ENCODE measurements at places on chromosomes 6 and 20.

DNA sequence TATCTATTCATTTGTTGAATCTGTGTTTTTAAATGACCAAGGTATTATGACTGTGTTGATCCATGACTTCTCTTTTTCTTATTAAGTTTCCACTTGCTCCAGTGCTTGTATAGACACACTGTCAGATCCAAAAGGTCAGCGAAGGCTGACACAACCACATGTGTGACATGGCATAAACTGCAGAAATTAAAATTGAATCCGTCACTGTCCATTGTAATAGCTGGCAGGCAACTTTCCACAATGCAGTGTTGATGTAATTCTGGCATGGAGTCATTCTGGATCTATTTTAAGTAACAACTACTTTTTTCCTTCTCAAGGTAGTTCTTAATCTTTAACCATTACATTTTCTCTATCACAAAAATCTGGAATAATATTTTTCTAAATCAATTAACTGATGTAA, 145.3 kb downstream of the AIG1 start:
- peak; percentile 16 for DNase-seq

DNA sequence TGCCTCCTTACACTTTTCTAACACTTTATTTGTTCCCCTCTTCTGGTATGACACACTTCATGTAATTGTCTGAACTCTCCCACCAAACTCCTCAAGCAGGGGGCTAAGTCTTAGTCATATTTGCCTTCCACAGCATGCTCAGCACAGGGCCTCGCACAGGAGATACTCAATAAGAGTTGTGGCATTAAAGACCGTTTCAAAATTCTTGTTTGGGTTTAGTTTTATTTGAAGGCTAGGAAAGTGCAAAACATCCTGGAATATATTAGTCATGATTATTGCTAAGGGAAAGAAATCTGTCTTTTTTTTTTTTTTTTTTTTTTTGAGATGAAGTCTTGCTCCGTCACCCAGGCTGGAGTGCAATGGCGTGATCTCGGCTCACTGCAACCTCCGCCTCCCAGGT, 137.6 kb upstream of the ECI2 start:
- DNase-seq, result no peak

- DNase-seq, result peak; percentile 94
Observed at GRCh38 chr6:97437087-97437486, 154.1 kb upstream of the MMS22L start.

GRCh38 chr6:8888468-8888867, 453.1 kb upstream of the SLC35B3 start:
- no peak for DNase-seq

DNA sequence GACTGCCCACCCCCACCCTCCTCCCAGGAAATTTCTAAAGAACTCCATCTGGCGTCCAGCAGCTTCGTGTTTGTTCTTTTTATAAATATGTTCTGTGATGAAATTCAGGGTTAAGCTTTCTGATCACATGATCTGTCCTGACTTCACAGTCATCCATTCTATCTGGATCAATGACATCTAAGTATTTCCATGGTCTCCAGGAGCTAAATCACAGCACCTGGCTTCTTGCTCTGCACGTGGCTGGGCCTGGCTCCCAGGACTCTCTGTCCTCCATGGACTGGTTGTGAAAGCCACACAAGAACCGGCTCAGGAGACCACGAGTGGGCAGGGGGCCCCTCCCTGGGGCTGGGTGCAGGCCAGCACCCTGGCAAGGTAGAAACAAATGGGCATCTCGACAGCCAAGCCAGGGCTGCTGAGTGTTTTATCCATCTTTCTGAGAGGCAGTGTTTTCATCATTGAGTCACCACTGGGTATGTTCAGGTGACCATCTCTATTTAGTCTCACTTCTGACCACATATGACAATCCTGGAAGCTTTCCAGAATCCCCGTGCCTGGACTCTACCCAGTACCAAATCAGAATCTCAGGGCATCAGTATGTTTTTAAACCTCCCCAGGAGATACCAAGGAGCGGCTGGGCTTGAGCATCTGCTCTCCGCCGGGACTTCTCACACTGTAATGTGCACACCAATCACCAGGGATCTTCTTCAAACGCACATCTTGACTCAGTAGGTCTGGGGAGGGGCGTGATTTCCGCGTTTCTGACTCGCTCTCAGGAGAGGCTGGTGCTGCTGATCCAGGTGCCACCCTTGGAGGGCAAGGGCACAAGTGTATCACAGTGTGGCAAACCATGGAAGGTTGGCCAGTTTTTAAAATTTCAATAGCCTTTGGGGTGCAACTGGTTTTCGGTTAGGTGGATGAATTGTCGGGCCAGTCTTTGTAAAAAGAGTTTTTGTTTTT, 31.6 kb upstream of the PXDC1 start:
- no peak for DNase-seq

- no peak for DNase-seq
Observed at GRCh38 chr20:41286240-41286851, 31.2 kb downstream of the ZHX3 start.

GRCh38 chr6:68235326-68235784, 399.7 kb upstream of the ADGRB3 start:
- DNase-seq, result peak; percentile 20

DNA sequence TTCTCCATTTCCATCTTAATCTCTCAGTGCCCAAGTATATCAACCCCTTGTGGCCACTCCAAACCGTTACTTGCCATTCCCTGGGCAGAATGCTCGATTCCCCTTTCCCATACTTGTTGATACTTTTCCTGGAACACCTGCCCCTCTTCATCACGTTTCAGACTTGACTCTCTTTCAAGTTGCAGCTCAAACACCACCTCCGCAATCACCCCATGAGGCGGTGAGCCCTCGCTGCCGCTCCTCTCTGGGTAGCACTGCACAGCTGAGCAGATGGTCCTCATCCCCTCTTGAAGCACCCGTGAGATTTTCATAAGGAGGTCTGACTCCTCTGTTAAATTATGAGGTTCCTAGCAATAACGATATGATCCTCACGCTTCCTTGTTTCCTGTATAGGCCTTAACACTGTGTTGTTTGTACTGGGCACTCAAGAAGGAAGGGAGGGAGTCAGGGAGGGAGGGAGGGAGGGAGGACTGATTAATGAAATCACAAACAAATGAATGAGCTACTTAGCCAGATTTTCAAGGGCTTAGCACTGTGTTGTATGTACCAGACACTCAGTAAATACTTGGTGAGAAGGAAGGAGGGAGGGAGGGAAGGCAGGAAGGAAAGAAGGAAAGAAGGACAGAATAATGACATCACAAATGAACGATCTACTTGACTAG, 8.0 kb upstream of the UQCC2 start:
- DNase-seq, result no peak

GRCh38 chr20:43691928-43692524, 25.1 kb downstream of the MYBL2 start:
- peak; percentile 29 for DNase-seq

GRCh38 chr6:9089724-9090123, 654.4 kb upstream of the SLC35B3 start:
- no peak for DNase-seq

- DNase-seq, result no peak
Observed at GRCh38 chr6:53975941-53976615, 135.2 kb upstream of the MLIP start.

DNA sequence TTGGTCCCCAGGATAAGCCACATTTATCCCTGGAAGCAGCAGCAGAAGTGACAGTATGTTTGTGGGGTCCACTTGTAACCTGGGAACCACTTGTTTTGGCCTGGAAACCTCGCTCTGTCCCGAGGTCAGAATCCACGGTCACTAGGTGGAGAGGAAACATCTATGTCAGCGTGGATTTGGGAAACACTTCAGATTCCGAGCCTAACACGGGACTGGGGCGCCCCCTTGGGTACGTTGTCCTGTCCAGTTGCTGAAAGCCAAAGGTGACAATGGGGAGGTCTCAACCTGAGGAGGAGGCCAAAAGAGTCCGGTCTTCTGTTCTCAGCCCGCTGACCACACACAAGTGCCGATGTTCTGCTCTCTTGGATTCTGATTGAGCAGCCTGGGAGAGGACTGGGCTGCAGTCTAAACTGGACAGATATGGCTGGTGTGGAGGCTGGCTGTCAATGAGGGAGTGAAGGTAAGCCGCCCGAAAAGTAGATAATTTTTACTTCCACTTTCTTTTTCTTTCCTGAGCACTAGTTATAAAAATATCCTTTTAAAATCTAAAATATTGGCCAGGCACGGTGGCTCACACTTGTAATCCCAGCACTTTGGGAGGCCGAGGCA, 4.9 kb upstream of the ZFP57 start:
- peak; percentile 55 for DNase-seq

DNA sequence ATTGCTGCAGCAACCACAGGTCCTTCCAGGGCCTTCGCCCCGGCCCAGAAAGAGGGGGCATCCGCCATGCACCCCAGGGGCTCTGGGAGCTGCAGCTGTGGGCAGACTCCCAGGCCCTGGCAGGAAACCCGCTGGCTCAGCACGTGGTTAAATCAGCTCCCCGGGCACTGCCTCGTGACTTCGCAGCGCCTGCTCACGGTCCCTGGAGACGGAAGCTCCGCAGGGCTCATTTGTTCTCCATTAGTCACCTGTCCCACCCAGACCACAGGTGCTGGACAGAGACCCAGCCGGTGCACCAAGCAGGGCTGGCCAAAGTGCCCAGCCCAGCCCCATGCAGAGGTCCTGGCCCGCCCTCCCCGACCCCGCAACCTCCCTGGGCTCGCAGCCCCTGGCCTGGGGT, 14.7 kb downstream of the KCNQ2 start:
- DNase-seq, result no peak

DNA sequence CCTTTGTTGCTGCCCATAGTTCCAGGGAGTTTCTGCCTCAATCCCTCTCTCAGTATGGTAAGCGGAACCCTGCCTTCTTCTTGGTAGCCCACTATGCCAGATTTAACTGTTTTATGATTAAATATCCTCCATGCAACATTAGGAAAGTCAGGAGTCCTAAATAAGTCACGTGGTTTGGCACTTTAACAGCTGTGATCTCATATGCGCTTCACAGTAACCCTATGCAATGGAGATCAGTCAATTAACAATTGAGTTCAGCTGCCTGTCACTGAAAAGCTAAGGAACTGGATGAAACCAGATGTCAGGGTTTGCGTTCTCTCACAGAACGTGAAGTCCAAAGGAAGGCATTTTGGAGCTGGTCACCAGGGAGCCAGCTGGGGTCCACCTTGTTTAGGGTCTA, 81.6 kb downstream of the PSMB1 start:
- peak; percentile 37 for DNase-seq

- DNase-seq, result no peak
Observed at GRCh38 chr6:1562171-1562955, 47.4 kb upstream of the FOXC1 start.

- no peak for DNase-seq
Observed at GRCh38 chr6:68372991-68373390, 262.1 kb upstream of the ADGRB3 start.

DNA sequence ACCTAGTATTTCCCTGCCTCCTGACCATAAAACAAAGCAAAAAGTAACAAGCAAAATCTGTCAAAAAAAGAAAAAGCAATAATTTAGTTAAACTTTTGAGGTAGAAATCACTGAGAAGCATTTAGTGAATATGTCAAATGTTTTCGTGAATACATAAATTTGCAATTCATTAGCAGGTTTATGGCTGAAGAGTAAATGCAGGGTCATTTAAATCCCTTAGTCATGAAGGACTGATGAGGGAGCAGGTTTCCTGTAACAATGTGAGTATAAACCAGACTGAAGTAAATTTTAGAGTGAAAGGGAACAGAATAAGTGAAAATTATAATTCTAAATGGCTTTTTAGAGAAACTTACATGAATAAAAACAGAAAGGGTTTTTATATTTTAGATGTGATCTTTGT, 313.5 kb upstream of the MANEA start:
- no peak for DNase-seq

DNA sequence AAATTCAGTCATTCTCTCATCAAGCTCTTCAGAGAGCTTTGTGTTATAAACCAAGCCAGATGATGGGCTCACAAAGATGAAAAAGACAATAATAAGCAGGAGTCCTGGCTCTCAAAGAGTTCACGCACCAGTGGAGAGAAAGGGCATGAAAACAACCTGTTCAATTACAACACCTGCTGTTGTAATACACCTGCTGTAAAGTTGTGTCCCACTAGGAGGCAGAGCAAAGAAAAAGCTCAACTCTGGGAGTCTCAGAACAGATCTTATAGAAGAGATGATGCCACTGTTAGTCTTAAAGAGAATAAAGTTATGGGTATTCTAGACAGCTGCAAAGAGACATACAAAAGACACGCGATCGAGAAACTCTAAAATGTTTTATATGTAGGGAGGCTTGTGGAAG, 100.6 kb downstream of the DCDC2 start:
- DNase-seq, result no peak

DNA sequence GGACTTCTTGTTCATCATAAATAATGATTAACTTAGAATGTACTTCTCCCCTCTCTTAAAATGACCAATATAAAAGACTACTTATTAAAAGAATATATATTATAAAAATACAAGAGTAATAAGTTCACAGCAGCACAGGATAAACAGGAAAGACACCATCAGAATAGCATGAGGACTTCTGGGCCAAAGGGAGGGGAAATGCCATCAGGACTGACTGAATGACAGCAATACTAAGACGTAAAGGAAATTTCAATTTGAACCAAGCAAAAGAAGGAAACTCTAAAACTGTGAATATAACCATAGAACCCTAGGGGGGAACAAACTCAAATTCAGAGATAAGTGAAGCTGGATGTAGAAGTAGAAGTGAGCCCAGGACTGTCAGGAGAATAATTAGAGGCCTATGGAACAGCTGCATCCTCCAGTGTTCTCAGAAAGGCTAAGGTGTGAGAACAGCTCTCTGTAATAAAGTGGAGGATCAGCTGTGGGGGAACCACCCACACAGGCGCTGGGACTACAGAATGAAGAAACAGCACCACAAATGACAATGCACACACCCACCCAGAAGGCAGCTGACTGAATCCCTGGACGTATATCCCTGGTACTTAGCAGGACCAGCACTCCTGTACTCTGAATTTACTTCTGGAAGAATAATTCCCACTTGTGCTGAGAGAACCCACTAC, 37.8 kb downstream of the ZHX3 start:
- no peak for DNase-seq

GRCh38 chr20:38825901-38826625, 20.6 kb downstream of the PPP1R16B start:
- DNase-seq, result no peak

- DNase-seq, result no peak
Observed at GRCh38 chr6:105994118-105994590, 92.0 kb upstream of the PRDM1 start.

GRCh38 chr6:146925846-146926245, 278.4 kb upstream of the STXBP5 start:
- DNase-seq, result no peak

DNA sequence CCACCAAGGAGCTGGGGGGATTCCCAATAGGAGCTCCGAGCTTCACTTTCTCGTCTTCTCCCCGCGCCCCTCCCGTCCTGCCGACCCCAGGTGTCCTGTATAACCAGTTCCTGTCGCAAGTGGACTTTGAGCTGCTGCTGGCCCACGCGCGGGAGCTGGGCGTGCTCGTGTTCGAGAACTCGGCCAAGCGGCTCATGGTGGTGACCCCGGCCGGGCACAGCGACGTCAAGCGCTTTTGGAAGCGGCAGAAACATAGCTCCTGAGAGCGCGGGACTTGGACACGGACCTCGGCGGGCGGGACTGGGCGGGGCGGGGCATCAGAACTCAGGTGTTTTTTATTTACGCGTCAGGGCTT, 340 bp upstream of the VARS2 start:
- no peak for DNase-seq

- DNase-seq, result no peak
Observed at GRCh38 chr6:162533009-162533400, 194.6 kb downstream of the PRKN start.

GRCh38 chr20:25739615-25740320, 43.1 kb upstream of the ZNF337 start:
- DNase-seq, result no peak
